ENCODE measurements at places on chromosomes 11 and 22.
A peak's percentile ranks its signal among the peaks of the same experiment; 100 is the strongest.

GRCh38 chr22:38944653-38945052, 12.8 kb upstream of the APOBEC3A start:
- no peak for DNase-seq

DNA sequence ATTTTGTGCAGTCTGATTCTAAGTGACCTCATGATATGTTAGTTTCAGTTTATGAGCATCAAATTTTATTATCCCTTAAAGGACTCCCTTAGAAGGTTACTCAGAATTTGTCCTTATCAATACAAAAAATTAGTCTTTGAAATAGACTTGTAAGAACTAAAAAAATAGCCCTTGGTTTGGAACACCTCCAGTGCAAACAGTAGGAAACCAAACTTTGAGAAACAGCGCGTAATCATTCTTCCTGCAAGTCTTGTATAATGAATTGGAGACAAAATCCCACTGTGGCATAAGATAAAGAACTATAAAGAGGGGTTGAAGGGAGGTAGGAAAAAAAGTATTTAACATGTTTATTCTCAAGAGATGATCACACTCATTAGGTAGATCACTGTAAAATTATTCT, 10.8 kb upstream of the MSANTD4 start:
- DNase-seq = no peak

GRCh38 chr11:19574916-19575315, 137.7 kb upstream of the NAV2 start:
- DNase-seq = no peak

GRCh38 chr11:116969694-116970093, 128.5 kb downstream of the SIK3 start:
- DNase-seq = no peak

DNA sequence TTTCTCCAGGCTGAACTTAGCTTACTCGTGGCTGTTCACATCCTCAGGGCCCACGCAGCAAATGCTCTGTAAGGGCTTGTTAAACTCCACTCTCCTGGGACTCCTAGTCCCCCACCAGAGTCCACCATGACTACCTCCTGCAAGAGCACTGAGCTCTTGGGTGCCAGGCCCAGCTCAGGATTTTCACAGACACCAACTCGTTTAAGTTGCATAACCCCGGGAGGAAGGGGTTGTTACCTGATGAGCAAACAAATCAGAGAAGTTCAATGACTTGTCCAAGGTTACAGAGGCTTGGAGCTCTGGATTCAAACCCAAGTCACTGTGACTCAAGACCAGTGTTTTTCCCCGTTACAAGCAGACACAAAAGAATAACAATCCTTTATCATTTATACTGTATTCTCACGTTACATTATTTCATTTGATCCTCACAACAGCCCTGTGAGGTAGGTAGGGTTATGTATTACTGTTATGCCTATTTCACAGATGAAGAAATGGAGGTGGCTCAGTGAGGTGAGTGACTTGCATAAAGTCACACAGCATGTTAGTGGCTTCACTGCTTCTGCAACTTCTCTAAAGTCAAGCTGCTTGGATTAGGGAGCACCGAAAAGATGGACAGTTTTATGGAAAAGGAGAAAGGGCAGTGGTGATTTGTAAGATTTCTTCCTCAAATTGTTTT, 17.4 kb downstream of the KCTD21 start:
- no peak for DNase-seq

- DNase-seq = no peak
Observed at GRCh38 chr22:39297490-39298240, 21.8 kb downstream of the RPL3 start.

- no peak for DNase-seq
Observed at GRCh38 chr11:65651589-65652510, 10.9 kb downstream of the RELA start.

GRCh38 chr11:70468256-70469195, 70.2 kb downstream of the CTTN start:
- no peak for DNase-seq

DNA sequence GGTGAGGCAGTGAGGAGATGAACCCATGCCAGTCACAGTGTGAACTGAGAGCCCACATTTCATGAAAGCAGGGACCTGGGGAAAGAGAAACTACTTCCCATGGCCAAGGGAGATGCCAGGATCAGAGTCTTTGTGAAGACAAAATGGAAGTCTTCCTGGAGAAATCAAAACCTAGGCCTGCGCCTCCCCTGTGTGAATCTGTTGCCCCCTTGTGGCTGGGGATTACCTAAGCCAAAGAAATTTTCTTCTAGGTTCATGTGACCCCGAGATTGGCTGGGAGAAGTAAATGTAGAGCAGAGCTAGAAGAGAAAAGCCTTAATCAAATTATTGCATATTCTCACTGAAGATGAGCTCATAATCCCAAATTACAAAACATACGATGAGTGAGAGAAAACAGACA, 1075.3 kb downstream of the TBC1D22A start:
- peak; percentile 15 for DNase-seq

- no peak for DNase-seq
Observed at GRCh38 chr11:11821899-11822298, 19.9 kb upstream of the USP47 start.

DNA sequence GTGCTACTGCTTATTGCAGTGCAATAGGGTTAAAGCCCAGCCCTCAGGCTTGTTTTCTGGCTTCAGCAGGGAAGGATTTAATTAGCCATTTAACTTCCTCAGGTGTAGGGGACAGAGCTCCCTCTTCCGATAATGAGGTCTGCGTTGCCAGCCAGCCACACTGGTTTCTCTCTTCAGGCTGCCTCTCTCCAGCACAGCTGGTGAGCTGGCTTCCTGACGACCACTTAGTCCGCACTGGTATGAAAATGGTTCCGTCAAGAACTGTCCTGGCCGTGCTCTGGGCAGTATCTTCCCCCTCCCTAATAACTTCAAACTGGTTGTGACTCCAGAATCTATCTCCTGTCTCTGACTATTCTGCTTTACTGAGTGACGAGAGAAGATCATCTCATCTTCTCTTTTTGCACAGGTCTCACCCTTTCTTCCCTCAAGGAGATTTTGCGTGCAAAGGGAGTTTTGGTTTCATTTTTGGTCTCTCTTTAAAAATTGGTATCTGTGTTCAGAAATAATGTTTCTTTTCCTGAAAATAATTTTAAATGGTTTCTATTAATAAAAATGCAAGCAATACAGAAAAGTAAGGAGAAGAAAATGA, 49.2 kb downstream of the CNTN5 start:
- no peak for DNase-seq

DNA sequence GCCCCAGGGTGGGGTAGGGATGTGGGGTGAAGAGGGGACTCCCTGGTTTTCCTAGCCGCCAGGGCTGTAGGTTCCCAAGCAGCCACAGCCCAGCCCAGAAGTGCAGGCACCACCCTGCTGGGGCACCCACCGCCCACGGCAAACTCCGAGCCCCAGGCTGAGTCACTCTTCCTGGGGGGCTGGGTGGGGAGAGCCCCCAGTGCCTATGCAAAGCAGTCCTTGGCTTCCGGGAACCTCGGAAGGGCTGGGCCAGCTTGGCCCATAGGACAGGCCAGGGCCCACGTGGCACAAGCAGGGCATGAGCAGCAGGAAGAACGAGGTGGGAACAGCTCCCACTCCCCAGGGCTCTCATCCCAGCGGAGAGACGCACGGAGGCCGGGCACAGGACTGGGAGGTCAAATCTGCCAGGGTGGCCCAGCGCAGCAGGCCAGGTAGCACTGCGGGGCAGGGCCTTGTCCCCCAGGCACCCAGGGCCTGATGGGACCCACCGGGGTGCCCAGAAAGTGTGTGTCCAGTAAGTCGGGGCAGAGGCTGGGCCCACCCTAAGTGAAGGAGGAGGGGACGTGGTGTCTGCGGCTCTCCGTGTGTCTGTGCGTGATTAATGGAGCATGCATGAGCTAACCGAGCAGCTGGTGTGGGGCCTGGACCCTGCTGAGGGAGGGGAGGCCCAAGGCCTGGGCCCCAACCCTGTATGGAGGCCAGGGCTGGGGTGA, 4.6 kb upstream of the IL17REL start:
- no peak for DNase-seq

- peak; percentile 1 for DNase-seq
Observed at GRCh38 chr11:117950301-117950700, 21.1 kb upstream of the TMPRSS13 start.

- no peak for DNase-seq
Observed at GRCh38 chr22:21651521-21652009, 9.5 kb downstream of the SDF2L1 start.

DNA sequence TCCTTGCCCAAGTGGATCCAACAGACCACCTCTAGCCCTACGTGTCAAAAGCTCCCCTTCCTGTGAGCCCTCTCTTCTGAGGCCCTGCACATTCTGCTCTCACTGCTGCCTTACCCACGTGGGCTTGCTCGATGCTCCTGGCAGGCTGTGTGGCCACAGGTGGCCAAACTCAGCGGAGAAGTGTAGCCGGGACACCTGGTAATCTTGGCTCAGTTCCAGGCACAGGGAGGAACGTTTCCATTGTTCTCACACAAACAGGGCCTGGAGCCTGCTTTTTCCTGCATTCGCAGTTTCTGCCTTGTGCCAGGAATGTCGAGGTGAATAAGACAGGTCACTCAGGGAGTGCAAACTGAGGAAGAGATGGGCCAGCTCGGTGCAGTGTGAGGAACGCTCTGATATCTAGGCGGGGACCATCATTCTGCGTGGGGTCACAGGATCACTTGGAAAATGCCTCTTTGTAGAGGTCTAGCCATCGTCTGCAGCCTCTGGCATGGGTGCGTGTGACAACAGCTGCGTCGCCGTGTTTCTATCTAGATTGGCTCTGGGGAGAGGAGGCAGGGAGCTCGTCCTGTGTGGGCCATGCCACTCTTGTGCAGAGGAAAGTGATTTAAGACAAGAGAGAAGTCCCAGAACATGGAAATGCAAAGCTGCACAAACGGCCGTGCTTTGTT, 127.6 kb upstream of the PARVA start:
- no peak for DNase-seq

DNA sequence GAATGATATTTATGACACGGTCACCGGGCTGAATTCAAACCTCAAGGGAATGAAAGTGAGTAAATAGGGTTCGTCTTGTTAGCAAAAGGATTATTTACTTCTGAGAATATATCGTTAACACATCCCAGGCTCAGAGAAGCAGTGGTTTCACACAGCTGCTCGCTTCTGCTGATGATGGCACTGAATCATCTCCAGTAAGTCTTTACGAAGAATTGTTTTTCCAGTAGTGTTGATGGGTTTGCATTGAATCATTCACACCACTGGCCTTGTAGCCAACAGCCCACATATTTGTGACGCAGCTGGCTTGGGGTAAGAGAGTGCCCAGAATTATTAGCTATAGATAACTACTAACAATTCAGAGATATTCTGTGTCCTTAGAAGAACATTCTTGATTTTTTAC, 236.3 kb downstream of the CADM1 start:
- no peak for DNase-seq

- no peak for DNase-seq
Observed at GRCh38 chr11:13891911-13892310, 70.6 kb upstream of the SPON1 start.

- peak; percentile 50 for DNase-seq
Observed at GRCh38 chr11:96215110-96215782, 127.7 kb downstream of the MAML2 start.

DNA sequence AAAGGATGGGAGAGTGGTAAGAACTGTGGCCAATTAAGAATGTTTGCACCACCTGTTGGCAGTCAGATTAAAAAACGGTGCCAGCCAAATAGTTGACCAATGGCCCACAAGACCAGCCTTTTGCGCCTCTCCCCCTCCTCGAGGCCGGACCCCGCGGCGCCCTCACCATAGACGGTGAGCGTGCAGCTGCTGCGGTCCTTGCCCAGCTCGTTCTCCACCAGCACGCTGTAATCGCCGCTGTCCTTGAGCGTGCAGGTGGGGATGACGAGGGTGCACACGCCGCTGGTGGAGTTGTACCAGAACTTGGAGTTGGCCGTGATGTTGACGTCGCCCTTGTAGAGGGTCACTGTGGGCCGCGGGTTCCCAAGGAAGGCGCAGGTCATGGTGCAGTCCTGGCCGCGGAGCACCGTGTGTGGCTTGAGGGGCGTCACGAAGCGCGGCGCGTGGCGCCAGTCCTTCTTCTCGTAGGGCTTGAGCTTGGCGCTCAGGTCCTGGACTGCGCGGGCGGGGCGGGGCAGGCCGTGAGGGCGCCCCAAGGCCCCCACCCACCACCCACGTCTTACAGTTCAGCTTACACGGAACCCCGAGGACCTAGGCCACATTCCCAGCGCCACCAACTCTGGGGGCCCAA, 7.2 kb downstream of the TMEM86A start:
- no peak for DNase-seq
